ENCODE measurements at places on chromosomes 2 and 18. TPM values are rescaled to one million over a fixed set of nuclear protein-coding genes. Genes with fewer than 3 reads are reported as not detected.

IL1RL2 gene
- 1.3 TPM for total RNA-seq

TXNDC2 gene
- 0.24 TPM for total RNA-seq

C2orf92 gene
- 10.4 TPM for total RNA-seq

PID1 gene
- 26.4 TPM for total RNA-seq

PCARE gene
- not detected for total RNA-seq

SNTG2 gene
- total RNA-seq = 18.2 TPM

ADI1 gene
- total RNA-seq = 42.0 TPM

STPG4 gene
- total RNA-seq = not detected

NXPH2 gene
- total RNA-seq = 1.2 TPM

MBD1 gene
- total RNA-seq = 20.3 TPM

ABCG5 gene
- total RNA-seq = not detected

MBP gene
- total RNA-seq = 14.3 TPM

TTR gene
- total RNA-seq = not detected

QPCT gene
- 6.3 TPM for total RNA-seq

ERICH2 gene
- total RNA-seq = 2.2 TPM

OST4 gene
- total RNA-seq = 247 TPM

TMEM17 gene
- 3.1 TPM for total RNA-seq

SDC1 gene
- 3.0 TPM for total RNA-seq

PRADC1 gene
- total RNA-seq = 11.8 TPM

TFCP2L1 gene
- total RNA-seq = 6.2 TPM

BUB1 gene
- total RNA-seq = not detected

NEMP2 gene
- total RNA-seq = 2.0 TPM

ODC1 gene
- 39.5 TPM for total RNA-seq

POTEC gene
- total RNA-seq = not detected

KATNAL2 gene
- total RNA-seq = 3.6 TPM

B3GNT7 gene
- total RNA-seq = 4.1 TPM

MYO5B gene
- 2.0 TPM for total RNA-seq

HYCC2 gene
- 8.8 TPM for total RNA-seq

BOK gene
- 22.9 TPM for total RNA-seq

CFC1 gene
- not detected for total RNA-seq

TBR1 gene
- total RNA-seq = not detected

LYG2 gene
- not detected for total RNA-seq

GREB1 gene
- 20.3 TPM for total RNA-seq

CDC42EP3 gene
- 47.6 TPM for total RNA-seq

IL1B gene
- total RNA-seq = not detected

SLC5A7 gene
- total RNA-seq = not detected

INPP4A gene
- total RNA-seq = 34.4 TPM

CTNNA2 gene
- not detected for total RNA-seq

COLEC12 gene
- total RNA-seq = 28.4 TPM

FAM110C gene
- 11.9 TPM for total RNA-seq

NAGK gene
- 17.2 TPM for total RNA-seq

ANKRD62 gene
- 0.18 TPM for total RNA-seq

DHRS9 gene
- total RNA-seq = 0.91 TPM

Data from uterus (tissue), 4 donors.